ENCODE measurements at places on chromosomes 2 and 18.

- DNase-seq = no peak
Measured at GRCh38 chr18:22921772-22922171, 11.4 kb upstream of the RBBP8 start.

- DNase-seq = peak; percentile 28
Measured at GRCh38 chr2:222708274-222708710, 36.8 kb downstream of the MOGAT1 start.

DNA sequence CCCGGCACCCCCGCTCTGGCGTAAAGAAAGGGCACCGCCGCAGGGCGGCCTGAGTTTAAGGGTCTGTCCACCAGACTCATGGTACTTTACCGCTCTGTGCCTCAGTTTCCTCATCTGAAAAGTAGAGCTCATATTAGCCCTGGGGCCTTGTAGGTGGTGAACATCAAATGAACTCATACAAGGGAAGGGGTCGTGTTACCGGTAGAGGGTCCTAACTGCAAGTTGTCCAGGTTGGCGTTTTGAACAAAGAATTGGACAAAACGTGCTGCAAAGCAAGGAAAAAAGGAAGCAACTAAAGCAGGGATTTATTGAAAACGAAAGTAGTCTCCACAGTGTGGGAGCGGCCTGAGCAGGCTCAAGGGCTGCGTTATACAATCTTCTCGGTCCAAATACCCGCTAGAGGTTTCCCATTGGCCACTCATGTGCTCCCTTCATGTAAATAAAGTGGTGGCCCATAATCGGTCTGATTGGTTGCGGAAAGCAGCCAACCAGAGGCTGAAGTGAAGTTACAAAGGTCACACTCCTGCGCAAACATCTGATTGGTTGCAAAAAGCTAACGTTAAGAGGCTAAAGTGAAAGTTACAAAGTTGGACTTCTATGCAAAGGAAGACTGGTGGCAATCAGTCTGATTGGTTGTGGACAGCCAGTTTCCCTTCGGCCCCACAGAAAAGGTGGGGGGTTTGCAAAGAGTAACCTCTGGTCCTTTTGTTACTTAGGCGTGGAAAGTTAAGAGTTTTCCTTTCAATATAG is 80.7 kb upstream of the LDLRAD4 start:
- no peak for DNase-seq

DNA sequence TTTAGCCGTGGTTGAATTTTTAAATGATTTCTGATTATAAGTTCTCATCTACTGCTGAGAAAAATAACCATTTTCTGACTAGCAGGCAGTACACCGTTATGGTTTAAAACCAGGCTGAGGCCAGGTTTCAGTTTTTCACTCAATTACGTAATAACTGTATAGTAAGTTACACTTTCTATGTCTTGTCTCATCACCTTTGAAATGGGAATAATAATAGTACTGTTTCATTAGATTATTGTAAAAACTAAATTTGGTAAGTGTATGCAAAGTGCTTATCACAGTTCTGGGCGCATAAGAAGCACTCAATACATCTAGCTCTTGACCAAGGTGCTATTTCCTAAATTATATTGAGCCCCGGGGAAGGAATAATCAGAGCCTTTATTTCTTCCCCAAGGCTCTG is 76.8 kb downstream of the LIMS1 start:
- no peak for DNase-seq

DNA sequence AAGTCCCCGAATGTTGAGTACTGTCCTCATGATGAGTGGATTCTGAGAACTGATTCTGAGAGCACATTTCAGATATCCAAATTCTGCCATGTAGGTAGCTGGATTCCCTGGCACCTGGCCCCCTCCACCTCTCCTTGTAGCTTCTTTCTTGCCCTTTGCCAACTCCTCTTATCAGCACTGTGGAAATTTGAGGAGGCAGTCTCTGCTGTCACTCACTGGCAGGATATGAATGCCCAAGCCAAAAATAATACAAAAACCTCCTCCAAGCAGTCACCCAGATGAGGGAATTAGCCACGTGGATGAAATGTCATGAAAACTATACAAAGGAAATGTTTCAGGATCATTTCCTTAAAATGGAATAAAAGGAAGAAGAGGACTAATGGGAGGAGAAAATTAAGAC is 276.8 kb downstream of the SETBP1 start:
- no peak for DNase-seq

GRCh38 chr2:184824597-184824996 is 226.3 kb downstream of the ZNF804A start:
- DNase-seq = no peak

GRCh38 chr2:177064422-177064821 is 148.2 kb upstream of the HNRNPA3 start:
- no peak for DNase-seq

- DNase-seq = no peak
Measured at GRCh38 chr2:241218131-241219029, 29.9 kb downstream of the ANO7 start.

- no peak for DNase-seq
Measured at GRCh38 chr2:70868970-70869369, 33.4 kb upstream of the CD207 start.

DNA sequence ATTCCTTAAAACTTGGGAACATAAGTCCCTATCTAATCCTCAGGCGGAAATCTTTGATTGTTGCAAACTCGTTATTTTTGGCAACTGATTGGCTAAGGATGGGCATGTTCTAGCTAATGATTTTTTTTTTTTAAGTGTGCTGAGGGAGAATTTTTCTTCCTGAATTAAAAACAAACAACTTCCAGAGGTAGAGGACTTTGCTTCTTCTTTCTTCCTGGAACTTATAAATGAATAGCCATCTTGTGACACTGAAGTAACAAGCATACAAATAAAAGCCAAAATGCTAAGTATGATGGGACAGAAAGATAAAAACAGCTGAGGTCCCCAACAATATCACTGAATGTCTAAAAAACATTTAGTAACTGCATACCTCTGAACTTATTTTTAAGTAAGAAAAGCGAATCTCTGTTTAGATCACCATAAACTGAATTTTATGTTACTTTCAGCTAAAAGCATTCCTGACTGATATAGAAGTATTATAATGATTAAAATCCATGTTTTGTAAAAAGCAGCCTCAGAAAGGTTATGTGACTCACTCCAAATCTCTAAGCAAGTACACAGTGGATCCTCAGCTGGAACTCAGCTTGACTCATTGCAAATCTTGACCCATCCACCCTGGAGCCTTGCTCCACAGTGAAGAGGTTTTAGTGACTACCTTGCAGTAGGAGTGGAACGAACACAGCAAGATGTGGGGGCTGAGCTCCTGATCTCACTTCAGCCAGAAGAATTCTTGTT is 344.4 kb downstream of the CLIP4 start:
- DNase-seq = no peak

- DNase-seq = no peak
Measured at GRCh38 chr18:24976502-24976901, 375.5 kb downstream of the ZNF521 start.

DNA sequence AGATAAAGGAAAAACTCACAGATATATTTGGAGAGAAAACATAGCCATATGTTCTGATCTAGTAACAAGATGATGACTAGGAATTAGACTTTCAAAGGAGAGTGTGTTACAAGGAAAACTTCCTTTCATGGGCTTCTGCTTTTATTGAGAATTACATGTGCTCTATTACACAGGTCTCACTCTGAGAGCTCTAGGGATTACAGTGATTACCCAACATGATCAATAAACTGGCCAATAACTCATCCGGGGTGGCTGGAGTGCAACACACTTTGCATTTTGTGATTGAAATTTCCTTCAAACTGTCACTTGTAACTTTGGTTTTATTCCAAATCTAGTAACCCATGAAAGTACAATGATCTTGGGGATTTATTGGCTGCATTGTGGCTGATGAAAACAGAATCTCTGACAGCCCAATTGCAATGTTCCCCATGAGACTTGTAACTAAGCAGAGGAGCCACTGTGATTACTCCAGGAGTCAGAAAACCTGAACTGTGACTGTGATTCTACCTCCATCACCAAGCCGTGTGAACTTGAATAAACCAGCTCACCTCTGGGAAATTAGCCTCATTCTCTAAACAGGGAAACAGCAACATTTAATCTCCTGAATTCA is 40.2 kb upstream of the LRRC30 start:
- DNase-seq = no peak

GRCh38 chr18:32548688-32549087 is 78.0 kb upstream of the GAREM1 start:
- no peak for DNase-seq

DNA sequence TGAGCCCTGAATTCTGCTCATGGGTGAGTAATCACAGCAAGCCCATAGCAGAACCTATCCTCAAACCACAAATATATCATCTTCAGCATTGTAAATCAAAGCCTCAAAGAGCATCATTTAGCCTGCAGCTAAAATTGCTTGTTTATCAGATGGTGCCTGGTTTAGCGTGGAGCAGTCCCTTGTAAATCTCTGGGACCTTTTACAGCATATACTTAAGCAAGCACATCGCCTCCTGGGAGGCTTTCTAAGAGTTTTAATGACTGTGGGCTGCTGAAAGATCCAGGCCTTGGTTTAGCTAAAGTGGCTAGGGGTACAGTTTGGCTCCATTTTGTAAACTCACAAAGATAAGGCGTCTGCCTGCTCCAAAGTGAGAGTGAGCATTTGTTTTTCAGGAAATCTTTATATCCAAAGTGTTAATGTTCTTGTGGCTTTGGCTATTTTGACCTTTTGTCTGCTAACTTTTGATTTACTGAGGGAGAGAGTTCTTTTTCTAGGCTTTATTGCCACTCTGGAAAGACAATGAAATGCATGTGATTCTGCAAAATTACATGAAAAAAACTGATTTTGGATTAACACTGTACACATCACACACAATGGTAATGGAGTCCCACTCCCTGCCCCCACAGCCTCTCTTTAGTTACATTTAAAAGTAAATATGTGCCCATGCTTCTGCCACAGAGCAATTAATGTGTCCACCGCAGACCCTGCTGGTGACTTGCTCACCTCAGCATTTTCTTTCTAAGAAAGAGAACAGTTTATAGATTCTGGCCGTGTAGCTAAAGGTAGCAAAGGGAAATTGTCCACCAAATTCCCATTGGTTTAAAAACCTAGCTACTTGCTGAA is 194.8 kb downstream of the LNPK start:
- no peak for DNase-seq

DNA sequence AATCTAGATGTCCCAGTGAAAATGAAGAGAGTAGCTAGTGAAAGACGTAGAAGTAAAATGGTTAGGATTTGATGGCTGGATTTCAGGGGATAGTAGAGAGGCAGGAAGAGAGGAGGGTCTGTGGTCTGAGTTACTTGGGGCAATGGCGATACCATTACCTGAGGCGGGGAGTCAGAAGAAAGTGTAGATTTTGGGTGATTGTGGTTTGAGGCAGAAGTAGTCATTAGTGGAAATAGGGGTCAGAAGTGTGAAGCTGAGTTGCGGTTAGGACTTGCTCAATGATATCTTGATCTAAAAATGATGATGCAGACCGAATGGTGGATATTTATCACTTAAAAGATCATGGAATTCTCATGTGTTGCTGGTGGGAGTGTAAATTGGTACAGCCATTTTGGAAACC is 41.0 kb downstream of the CEP192 start:
- no peak for DNase-seq

GRCh38 chr2:169573974-169574299 is 272 bp upstream of the FASTKD1 start:
- no peak for DNase-seq

GRCh38 chr2:101737478-101738255 is 40.2 kb downstream of the MAP4K4 start:
- no peak for DNase-seq

DNA sequence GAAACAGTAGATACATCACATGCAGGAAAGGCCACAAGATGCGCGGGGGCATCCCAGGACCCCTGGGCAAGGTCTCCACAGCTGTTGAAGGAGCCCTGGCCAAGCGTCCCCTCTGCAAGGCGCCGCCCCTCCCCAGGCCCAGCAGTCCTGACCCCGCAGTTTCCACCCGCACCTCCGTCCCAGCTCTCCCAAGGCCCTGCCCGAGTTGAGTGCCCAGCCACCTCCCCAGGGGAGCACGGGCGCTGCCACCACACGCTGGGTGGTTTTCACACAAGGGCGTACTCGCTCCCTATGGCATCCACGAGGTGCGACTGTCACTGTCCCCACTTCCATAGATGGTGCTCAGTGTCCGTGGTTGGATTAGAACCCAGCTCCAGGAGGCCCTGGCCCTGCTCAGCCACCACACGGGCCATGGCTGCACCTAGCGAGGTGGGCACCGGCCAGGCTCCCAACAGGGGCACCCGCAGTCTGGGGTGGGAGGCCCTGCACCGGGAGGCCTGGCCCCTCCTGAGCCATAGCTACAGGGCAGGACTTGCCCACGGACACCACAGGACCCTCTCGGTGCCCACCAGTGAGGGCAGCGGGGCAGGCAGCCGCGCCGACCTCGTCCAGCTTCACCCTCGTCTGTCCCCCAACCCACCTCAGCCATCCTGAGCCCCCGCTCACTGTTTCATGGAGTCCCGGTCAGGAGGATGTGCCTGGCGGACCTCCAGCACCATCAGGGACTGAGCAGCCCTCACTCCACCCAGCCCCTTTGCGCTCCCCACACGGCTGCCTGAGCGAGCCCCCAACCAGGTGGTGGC is 36.0 kb downstream of the KIF1A start:
- DNase-seq = no peak

DNA sequence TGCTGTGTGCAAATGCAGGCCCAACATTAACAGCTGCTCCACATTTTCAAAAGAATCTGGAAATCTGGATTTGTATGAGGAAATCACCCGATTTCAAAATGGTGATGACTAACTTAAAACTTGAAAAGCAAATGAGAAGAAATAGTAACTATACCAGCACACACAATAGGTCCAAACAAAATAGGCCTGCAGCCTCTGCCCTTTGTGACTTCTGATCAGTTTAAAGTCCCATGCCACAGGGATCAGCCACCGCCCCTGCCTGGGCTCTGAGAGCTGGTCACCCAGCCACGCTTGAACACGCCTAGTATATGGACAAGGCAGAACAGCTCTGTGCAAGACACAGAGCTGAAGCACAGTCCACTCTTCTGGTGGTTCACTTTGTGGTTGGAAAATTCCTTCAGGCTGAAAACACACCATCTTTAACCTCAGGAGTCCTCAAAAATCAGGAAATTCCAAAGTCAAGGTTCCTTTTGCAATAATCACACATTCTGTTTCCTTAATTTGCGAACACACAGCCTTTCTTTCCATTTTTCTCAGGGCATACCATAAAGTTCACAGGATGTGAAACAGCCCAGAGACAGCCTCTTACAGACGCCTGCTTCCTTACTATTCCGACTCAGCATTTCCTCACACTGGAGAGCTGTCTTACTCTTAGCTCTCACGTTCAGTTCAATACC is 150.1 kb upstream of the RIOK3 start:
- no peak for DNase-seq

GRCh38 chr2:102289129-102289528 is 22.2 kb upstream of the IL1RL1 start:
- DNase-seq = no peak

GRCh38 chr2:144776766-144777165 is 256.8 kb upstream of the ZEB2 start:
- DNase-seq = no peak
